Heart left ventricle (tissue), 16 donors: ENCODE measurements at places on chromosomes 1 and 21. TPM values are rescaled to one million over a fixed set of nuclear protein-coding genes. Genes with fewer than 3 reads are reported as not detected.

Gene UTP25
- 0.76 TPM for polyA plus RNA-seq

Gene KRTAP10-8
- not detected for polyA plus RNA-seq

DNA sequence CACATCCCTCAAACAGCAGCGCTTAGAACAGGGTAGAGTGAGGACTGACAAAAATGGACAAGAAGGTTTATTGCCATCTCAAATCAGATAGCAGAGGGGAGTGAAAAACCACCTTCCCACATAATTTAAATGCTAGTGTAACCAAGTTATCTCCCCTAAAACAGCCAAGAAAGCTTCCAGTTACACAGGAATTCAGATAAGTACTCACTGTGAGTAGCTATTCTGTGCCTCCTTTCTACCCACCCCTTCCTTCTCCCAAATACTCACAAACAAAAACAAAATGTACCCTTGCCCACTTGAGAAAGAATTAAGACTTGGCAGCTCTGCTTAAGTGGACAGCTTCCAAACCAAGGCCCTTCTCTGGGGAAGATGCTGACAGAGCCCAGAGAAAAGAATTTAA is 9.1 kb downstream of the OTUD7B start:
- no peak for DNase-seq

DNA sequence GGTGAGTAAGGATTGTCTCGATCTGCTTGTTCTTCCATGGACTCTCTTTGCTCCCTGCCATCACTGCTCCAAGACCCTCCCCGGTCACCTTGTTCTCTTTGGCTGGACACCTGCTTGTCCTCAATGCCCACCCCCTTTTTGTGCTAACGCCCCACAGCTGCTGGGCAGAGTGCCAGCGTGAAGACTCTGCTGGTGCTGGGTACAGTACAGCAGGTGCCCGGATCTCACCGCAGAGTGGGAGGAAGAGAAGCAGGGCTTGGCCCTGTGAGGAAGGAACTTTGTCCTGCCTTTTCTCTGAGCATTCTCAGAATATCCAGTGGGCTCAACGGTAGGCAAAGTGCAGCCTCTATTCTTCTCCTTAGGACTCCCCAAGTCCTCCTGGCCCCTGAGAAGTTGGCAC is 90.1 kb downstream of the PLXNA2 start:
- DNase-seq: no peak

Gene OR2T33
- not detected for polyA plus RNA-seq

DNA sequence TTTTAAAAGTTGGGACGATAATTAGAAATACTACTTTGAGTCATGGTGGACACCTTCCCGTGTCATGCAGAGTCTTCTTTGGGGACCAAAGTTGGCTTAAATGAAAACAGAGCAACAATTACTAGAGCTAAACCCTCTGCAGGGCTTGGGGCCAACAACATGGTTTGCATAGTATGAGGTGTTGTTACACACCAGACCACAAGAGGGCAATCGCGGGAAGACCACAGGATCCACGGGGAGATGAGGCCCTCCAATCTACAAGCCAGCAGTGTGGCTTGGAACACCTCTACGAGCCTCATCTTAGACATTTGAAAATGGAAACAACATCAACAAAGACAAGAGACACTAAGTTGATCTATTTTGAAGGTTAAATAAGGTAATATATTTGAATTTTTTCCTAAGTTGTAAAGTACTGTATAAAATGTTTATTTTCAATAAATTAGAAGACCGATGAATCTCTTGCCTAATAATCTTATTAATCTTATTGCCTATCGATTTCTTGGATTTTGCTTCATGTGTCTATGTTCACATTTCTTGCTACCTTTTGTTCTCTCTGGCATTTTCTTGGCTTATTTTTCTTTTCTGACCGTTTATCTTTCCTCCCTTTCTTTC is 8.2 kb upstream of the SMCP start:
- peak; percentile 29 for DNase-seq

GRCh38 chr1:221022331-221022730 is 143.1 kb downstream of the HLX start:
- DNase-seq: no peak

Gene GSTM5
- polyA plus RNA-seq: 0.49 TPM

Gene TNFRSF9
- not detected for polyA plus RNA-seq

DNA sequence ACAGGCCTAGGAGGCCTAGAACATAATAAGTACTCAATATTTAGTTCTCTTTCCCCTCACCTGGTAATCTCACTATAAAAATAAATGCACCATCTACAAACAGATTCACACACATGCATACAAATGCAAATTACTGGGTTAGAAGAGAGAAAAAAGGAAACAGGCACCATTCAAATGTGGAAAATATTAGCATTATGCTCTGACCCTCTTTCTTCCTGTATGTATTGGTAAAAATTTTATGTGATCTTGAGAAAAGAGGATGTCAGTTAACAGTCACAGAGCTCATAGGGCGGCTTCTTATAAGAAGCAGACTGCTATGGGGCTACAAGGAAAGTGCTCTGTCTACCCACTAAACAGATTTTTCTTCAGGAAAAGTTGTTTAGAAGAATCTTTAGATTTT is 565.4 kb downstream of the LMO4 start:
- no peak for DNase-seq

DNA sequence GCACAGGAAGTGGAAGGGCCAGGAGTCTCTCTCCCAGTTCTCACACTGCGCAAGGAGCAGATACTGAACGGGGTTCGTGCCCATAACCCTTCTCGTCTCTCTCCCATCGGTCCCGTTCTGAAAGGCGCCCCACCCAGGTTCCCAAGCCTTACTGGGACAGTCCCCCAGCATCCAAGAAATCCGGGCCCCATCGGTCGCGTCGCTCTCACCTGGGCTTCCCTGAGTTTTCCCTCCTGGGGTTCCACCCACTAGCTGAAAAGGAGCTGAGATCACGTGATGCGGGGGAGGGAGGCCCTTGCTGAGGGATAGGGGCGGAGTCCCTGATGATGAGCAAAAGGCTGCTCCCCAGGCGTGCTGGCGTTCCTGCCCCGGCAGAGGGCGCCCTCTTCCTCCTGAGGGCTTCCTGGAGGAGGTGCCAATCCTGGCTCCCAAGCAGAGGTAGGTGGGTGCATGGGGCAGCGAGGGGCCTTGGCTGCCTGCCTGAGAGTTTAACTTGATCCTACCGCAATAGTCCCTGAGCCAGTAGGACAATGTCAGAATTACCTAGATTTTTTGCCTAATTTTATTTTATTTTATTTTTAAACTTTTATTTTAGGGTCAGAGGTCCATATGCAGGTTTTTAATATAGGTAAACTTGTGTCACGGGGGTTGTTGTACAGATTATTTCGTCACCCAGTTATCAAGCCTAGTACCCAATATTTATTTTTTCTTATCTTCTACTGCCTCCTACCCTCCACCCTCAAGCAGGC is at the start of gene SPOCD1:
Gene SPOCD1, minus strand, starts transcription at position 271 of the 749 bp plus-strand sequence. CDS start 689 bp downstream, outside the sequence.
- peak; percentile 86 for DNase-seq

DNA sequence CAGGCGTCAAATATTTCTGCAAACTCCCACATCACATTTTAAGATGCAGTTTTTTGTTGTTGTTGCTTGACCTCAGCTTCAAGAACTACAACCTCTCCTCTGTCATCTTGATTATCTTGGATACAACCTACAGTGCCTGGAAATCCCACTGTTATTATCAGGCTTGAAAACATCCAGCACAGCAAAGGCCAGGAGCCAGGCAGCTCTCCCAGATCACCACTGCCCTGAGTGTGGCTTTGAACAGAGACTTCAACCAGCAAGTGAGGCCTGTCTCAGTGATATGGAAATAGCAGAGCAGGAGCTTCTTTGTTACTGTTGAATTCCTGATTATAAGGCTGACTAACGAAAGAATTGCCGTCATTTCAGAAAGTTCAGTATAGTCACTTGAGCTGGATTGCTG is 28.5 kb downstream of the CCDC190 start:
- no peak for DNase-seq

GRCh38 chr1:31467005-31467674 is 54.1 kb downstream of the SERINC2 start:
- no peak for DNase-seq

DNA sequence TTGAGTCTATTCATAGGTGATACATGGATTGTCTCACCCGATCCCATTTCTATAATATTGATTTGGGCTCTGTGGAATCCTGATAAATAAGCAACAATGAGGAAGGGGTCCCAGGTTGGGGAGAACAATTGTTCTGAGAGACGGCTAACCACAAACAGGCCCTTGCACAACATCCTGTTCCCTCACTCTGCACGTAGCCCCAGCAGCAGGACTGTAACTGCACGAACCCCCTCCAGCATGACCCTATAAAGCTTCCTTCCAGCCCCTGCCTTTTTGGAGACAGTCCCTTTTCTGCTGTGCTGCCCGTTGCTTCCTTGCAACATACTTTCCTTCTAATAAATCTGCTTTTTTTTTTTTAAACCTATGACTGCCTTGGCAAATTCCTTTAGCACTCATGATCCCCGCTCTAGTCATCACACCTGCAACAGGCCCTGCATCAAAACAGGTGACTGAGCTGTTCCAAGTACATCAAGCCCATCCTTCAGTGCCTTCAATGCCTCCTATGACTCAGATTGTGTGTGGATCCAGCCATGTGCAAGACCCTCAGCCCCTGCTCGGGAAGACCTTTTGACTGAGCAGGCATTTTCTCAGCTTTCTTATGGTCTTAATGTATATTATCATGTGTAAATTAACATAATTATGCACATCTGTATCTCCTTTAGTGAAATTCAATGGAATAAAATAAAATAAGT is 63.7 kb upstream of the B3GALNT2 start:
- no peak for DNase-seq

DNA sequence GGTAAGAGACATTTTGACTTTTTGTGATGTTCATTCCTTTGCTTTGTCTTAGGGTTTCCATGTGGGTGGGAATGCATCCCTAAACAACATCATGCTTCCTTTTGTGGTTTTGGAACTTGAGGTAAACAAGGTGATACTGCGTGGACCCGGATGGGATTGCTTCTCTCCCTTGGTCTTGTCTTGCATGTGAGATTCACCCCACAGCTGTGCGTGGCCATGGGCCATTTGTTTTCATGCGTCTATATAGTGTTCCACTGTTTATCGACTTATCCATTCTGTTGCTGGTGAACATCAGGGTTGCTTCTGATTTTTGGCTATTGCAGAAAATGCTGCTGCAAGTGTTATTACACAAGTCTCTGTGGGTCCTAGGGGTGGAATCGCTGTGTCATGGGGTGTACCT is 21.1 kb downstream of the CRYAA start:
- DNase-seq: no peak

DNA sequence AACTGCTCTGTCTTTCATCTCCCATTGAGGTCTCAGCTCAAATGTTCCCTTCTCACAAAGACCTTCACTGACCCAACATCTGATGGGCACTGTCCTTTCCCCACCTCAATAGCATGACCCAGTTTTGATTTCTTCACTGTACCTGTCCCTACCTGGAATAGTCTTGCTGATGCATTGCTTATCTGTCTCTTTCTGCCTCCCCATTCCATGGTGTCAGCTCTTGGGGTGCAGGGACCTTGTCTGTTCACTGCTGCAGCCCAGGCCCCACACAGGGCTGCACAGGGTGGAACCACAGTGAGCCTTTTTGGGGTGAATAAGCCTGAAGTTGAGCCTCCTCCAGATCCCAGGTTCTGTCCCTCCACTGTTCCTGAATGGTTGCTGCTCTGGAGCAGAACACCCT is 414.9 kb downstream of the PTPRU start:
- DNase-seq: no peak

GRCh38 chr1:15684042-15684461 is at the start of gene PLEKHM2:
PLEKHM2 (plus strand) TSS chr1:15684320; CDS start chr1:15684559, 239 bp downstream.
- DNase-seq: peak; percentile 60

DNA sequence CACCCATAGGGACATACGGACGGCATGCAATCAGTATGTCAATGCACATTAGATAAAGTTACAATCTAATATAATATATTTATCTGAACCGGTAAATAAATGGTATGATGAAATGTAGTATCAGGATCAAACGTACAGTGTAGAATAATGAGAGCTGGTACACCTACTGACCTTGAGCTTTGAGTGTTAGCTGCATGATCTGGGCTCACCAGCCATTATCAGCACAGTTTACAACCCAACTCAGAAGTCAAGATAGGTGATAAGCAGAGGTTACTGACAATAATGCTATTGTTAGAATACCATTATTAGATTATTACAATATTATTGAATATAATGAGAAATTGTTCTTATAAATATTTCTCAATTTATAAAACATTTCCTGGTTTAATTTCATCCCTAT is 103.0 kb upstream of the ESRRG start:
- DNase-seq: no peak

DNA sequence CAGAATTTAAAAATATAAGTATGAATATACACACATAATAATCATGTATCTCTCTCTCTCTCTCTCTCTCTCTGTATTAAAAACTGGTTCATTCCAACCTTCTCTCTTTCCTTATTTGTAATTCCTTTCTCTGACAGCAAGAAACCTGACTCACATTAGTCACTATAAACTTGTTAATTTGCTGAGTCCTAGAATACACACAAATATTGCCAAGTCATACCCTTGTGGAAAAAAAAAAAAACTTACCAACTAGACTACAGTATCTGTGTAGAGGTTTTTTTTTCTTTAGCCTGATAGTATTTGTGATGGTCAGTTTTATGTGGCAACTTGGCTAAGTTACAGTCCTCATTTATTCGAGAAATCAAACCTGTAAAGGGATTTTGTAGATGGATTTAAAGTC is 26.3 kb upstream of the NHLH2 start:
- no peak for DNase-seq

DNA sequence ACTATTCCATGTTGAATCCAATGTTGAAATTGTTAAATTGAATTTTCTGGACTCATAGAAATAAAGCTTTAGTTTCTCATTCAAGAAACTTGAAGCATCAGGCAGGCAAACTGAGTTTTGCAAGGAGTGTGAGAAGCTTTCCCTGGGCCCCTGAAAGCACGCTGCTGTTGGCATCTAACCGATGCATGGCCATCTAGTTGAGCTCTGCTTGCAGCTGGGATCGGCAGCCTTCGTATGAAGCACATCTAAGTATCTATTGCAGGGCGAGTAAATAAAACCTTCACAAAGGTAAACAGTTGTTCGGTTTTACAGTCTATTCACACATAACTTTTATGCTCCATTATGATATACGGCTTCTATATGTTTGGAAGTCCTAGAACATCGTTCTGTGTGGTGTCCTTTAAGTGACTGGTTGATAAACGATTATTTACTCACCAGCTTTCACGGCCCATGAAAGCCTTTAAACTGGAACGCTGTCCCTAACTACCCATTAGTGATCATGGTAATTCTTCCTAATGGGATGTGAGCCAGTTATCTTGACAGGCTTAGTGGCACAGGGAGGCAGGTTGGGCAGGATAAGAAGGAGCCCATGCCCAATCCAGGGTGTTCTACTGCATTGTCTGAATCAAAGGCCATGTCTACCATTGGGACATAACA is 71.7 kb downstream of the SEC16B start:
- DNase-seq: no peak

Gene TTC39A
- polyA plus RNA-seq: 8.4 TPM

DNA sequence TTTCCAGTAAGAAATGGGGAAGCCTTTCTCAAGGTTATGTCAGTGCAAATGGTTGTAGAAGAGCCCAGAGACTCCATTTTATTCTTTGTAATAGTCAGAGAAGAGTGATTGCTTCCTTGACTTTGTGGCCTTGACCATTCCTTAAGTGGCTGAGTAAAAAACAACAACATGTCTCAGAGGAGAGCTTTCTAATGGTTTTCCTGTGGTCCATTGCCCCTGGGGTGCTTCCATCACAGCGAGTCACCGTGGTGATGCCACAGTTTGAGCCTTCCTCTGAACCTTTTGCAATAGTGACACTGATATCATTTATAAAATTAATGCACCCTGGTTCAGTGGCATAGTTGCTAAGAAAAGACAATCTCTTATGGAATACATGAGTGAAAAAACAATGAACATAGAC is 38.6 kb downstream of the PAPPA2 start:
- no peak for DNase-seq

Gene C1orf167
- 4.1 TPM for polyA plus RNA-seq

Gene LORICRIN
- not detected for polyA plus RNA-seq
